ENCODE measurements at places on chromosomes 13 and 19.

- no peak for DNase-seq
Observed at GRCh38 chr13:51266642-51267041, 44.4 kb downstream of the FAM124A start.

GRCh38 chr13:49499889-49500660 is 4.3 kb downstream of the PHF11 start:
- DNase-seq: no peak

GRCh38 chr19:7917267-7918061 is 2.7 kb upstream of the SNAPC2 start:
- peak; percentile 85 for DNase-seq

DNA sequence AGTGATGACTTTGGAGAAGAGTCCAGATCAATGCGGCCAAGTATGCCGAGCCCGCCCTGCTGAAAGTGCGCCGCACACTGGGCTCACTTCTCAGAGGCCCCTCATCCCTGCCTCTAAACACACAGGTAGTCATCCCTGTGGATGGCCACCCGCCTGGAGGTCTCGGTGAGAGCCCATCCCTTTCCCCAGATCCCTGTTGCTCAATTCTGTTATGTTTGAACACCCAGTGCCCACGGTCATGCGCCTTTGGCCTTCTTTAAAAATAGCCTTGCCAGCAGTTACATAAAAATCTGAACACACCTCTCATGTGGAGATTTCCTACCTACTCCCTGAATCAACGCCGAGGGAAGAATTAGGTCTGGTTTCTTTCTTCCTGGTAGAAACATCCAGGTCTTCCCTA is 11.9 kb downstream of the ELAVL1 start:
- no peak for DNase-seq

- DNase-seq: peak; percentile 66
Observed at GRCh38 chr19:39671739-39672363, 16.1 kb downstream of the LGALS16 start.

DNA sequence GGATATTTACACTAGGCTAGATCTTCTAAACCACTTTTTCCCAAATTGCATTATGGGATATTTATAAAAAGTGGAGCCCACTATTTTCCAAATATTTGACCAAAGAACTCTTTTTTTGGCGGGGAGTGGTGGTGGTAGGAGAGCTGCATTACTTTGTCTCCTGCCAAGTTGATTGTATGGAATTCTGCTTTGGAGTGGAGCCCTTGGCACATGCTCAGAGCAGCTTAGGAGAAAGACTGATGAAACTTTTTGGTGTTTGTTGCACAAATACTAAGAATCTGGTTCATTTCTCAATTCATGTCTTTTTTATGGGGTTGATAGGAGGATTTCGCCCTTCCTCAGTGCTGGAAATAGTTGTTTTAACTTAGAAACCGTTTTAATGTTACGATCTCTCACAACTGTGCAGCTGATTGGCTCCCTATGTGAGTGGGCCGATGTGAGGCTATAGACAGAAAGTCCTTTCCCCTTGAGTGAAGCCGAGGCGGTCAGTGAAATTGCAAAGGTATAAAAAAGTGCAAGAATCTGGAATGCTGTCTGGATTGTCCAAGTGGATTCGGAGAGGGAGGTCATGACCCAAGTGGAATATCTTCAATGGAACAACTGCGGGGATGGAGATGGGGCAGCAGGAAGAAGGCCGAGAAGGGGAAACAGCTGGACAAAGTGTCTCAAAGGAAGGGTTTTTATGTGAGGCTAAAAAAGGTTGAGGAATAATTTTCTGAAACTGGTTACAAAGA is 415.9 kb downstream of the FGF9 start:
- DNase-seq: no peak

DNA sequence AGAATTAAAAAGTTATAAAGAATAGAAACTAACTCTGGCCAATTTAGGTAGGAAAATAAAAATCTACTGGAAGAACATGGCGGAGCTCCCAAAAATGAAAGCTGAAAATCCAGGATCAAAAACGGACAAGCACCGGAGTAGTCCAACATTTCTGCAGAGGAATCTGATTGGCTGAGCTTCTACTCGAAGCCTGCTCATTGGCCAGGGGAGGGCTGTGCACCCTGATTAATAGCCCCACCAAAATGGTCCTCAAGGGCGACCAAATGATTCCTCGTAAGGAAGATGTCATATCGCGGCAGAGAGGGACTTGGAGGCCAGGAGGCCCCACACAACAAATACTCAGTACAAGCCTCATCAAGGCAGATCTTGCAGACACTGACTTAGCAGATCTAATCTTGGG is 900.7 kb downstream of the UQCRFS1 start:
- no peak for DNase-seq

GRCh38 chr13:52851137-52851962 is 2.9 kb upstream of the PCDH8 start:
- peak; percentile 39 for DNase-seq

GRCh38 chr19:17806945-17807344 is 12.0 kb downstream of the B3GNT3 start:
- no peak for DNase-seq

DNA sequence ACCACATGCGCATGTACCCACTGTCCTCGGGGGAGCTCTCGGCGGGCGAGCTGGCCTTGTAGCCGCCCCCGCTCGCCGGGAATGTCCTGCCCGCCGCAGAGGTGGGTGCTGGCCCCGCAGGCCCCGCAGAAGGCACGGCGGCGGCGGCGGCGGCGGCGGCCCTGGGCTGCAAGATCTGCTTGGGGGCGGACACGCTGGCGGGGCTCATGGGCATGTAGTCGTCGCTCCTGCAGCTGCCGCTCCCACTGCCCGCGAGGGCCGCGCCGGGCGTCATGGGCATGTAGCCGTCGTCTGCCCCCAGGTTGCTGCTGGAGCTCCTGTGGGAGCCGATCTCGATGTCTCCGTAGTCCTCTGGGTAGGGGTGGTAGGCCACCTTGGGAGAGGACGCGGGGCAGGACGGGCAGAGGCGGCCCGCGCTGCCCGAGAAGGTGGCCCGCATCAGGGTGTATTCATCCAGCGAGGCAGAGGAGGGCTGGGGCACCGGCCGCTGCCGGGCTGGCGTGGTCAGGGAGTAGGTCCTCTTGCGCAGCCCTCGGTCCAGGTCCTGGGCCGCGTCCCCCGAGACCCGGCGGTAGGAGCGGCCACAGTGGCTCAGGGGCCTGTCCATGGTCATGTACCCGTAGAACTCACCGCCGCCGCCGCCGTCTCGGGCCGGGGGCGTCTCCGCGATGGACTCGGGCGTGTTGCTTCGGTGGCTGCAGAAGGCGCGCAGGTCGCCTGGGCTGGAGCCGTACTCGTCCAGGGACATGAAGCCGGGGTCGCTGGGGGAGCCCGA is 2.4 kb downstream of the IRS2 start:
- DNase-seq: no peak

DNA sequence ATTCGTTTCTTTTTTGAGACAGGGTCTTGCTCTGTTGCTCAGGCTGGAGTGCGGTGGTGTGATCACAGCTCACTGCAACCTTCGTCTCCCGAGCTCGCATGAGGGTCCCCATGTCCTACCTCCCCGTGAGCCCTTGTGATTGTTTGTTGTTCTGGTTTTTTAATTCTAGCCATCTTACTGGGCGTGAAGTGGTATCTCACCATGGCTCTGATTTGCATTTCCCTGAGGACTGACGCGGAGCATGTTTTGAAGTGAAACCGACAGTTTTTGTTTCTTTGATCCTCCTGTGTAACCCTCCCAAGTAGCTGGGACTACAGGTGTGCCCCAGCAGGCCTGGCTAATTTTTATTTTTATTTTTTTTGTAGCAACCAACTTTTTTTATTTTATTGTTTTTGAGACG is 21.7 kb downstream of the GNG7 start:
- no peak for DNase-seq

DNA sequence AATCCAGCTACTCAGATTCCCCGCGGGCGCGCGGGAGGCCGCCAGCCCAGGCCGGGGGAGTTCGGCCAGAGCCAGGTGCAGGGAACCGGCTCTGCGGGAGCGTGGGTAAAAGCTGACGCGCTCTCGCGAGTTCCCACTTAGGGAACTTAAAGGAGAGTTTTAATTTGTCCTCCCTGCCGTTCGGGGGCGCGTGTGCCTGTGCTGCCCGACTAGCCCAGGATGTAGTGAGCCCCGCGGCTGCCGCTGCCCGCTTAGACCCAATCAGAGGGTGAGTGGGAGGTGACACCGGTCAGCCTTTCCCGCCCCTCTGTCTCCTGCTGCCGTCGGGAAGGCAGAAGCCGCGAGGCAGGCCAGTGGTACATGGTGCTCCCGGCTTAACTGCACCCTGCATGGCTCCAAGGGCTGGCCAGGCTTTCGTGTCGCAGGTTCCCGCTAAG is 36.0 kb upstream of the NEK3 start:
- DNase-seq: peak; percentile 80

DNA sequence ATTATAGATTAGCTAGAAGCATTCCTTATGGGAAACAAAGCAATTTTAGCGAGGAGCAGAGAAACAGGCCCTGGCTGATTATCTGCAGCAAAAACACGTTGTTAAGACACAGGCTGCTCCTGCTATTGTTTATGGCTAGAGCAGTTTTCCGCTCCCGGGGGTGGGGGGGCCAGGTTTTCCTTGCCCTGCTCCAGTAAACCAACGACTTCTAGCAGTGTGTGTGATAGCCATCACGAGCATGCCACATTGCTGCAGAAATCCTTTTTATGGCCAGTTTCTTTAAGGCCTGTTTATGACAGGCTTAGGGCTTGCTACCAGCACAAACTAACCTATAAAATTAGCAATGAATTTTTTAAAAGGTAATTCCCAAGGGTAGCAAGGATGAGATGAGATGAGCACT is 18.4 kb upstream of the IL17D start:
- DNase-seq: no peak

GRCh38 chr19:38655148-38655824 is 7.8 kb downstream of the ACTN4 start:
- no peak for DNase-seq

DNA sequence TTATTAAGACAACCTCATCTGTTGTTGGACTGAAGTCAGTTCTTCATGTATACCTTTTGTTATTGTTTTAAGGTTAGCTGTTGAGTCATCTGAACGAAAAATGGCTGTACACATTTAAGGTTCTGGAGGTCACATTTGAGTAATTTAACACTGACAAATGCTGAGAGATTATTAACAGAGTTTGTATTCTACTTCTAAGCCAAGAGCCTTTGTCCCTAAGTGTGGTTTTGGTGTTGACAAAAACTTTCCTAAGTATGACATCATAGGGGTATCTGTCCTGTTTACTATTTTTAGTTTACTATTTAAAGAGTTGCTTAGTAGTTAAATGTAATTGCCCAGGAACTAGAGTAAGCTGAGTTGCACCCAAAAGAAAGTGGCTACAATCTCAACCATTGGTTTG is 71.9 kb downstream of the CDK8 start:
- DNase-seq: no peak

DNA sequence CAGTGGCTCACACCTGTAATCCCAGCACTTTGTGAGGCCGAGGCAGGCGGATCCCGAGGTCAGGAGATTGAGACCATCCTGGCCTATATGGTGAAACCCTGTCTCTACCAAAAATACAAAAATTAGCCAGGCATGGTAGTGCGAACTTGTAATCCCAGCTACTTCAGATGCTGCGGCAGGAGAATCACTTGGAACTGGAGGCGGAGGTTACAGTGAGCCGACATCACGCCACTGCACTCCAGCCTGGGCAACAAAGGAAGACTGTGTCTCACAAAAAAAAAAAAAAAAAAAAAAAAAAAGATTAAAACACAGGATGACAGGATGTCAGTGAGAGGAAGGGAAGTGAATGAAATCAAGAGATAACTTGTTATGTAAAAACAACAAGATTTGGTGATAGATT is 1158.5 kb downstream of the PCDH9 start:
- DNase-seq: no peak

GRCh38 chr19:30853036-30853435 is 480.9 kb downstream of the ZNF536 start:
- no peak for DNase-seq

- DNase-seq: no peak
Observed at GRCh38 chr13:89584058-89584620, 1763.3 kb upstream of the MIR17HG start.

GRCh38 chr19:45508417-45508860 is 1.2 kb downstream of the VASP start:
- DNase-seq: peak; percentile 45

DNA sequence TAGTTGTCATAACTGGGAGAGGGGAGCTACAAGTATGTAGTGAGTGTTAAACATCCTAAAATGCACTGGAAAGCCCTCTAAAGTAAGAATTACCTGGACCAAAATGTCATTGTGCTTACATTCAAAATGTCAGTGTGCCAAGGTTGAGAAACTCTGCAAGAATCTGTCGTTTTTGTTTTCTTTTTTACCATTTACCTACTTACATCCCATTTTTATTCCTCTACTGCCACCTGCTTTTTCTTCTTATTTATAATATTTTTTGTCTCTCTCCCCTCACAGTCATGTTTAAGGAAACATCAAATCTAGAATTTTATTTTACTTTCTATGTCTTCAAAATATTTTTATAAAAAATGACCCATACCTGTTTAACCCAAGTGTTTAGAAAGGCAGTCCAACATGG is 226.4 kb downstream of the PCDH17 start:
- no peak for DNase-seq

DNA sequence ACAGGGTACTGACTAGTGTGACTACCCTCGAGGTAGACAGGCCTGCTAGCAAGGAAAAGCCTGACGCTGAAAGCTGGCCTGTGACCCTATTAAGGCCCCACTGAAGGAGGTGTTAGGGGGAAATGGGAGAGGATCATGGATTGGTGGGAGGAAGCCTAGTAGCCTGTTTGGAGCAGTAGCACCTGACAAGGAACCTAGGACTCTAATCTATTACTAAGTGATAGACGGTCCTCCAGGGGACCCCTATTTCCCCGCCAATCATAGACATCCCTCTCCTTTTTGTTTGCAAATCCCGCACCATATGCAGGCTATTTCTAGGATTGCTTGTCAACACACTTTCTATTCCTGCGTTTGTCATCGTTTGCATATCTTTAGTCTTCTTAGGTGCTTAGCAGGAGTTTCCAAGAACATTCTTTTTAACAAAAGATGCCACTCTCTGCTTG is 1338.8 kb upstream of the MIR17HG start:
- DNase-seq: peak; percentile 11

DNA sequence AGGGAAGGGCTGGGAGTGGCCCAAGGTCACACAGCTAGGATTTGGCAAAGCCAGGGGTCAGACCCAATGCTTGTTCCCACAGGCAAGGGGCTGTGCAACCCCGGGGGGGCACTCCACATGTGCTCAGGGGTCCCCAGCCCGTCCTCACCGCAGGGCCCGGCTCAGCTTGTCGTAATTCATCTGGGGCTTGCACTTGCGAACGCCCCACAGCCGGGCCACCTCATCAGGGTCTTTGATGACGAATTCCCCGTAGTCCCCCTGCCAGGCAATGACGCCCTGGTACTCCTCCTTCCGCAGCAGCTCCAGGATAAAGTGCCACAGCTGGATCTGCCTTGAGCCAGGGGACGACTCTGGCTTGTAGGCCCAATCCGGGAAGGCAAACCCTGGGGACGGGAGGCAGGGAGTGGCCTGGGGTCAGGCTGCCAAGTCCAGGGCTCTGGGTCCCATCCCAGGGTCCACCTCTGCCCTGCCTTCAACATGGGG is 4.7 kb downstream of the ERF start:
- DNase-seq: no peak

DNA sequence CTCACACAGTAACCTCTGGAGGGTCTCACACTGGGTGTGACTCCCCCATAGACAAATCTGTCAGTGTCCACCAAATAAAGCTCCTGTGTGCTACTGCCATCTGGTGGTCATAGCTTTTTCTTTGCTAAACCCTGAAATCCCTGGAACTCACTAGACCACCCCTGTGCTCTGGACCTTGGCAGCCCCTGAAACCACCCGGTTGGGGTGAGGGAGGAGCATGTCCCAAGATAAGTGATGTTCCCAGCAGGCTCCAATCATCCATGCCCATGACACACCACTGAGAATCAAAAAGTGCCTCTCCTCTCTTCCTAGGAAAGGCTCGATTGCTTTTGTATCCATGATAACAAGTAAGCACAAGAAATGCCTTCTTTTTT is 6.5 kb upstream of the HSD17B14 start:
- DNase-seq: peak; percentile 40

- no peak for DNase-seq
Observed at GRCh38 chr13:113786262-113786841, 27.3 kb downstream of the TMEM255B start.

Measured in RPMI8226 (cell line).